Pancreas (tissue), 10 donors: ENCODE measurements at places on chromosomes 1 and 21.

DNA sequence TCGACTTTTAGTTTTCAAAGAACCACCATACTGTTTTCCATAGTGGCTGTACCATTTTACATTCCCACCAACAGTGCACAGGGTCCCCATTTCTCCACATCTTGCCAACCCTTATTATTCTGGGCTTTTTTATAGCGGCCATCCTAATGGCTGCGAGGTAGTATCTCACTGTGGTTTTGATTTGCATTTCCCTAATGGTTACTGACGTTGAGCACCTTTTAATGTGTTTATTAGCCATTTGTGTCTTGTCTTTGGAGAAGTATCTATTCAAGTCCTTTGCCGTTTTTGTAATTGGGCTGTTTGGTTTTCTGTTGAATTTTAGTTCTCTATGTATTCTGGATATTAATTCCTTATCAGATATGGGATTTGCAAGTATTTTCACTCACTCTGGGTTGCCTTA, 22.3 kb upstream of the KCNAB2 start:
- DNase-seq: no peak

- no peak for DNase-seq
Measured at GRCh38 chr1:99850459-99851291, 514 bp downstream of the AGL start.

GRCh38 chr1:182366596-182366995, 25.0 kb downstream of the GLUL start:
- DNase-seq: no peak

DNA sequence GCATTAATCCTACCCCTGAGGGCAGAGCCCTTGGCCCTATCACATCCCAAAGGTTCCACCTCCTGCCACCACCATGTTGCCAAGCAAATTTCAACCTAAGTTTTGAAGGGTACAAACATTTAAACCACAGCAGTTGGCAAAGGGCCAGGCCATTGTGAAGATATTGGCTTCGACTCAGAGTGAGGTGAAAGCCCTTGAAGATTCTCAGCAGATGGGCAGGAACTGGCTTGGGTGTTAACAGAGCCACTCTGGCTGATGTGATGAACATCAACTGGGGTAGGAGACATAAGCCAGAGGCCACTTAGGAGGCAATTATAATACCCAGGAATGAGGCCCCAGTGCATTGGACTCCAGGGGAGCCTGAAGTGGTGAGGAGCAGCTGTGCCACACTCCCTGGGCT, 207.7 kb upstream of the KAZN start:
- DNase-seq: no peak

- no peak for DNase-seq
Measured at GRCh38 chr1:31562707-31563360, 13.5 kb upstream of the TINAGL1 start.

DNA sequence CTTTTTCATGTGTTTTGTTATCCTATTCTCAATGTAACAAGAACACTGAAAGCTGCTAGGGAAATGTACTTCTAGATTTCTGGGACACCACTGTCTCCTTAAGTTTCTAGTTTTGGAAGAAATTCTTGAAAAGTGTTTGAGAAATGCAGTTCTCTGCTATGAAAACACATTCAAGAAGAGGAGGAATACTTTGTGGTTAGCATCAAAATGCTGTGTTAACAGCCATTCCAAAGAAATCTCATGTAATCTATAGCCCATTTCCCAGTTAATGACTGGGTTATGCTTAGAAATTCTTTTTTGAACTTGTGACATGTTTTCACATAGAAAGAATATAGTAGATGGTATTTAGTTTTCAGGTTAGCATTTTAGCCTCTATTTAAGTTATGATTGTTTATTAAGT, 6.0 kb downstream of the RAVER2 start:
- DNase-seq: no peak

DNA sequence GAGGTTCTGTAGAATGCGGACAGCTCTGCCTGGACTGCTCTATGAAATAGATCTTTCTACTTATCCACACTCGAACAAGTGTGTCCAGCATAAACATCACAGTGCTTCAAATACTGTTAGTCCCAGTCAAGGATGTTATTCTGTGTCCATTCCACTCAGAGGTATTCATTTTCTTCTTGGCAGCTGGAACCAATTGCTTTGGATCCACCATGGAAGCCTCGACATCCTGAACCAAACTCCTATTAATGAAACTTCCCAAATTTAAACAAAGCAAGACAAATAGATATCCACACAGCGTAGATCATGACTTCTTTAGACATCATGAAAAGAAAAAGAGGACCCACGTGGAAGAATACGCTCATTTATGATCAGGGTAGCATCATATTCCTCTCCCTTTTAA, 95.8 kb downstream of the DISC1 start:
- no peak for DNase-seq

GRCh38 chr1:220425852-220426251, 102.1 kb upstream of the MARK1 start:
- DNase-seq: no peak

- no peak for DNase-seq
Measured at GRCh38 chr1:86470859-86471258, 2.1 kb downstream of the CLCA1 start.

DNA sequence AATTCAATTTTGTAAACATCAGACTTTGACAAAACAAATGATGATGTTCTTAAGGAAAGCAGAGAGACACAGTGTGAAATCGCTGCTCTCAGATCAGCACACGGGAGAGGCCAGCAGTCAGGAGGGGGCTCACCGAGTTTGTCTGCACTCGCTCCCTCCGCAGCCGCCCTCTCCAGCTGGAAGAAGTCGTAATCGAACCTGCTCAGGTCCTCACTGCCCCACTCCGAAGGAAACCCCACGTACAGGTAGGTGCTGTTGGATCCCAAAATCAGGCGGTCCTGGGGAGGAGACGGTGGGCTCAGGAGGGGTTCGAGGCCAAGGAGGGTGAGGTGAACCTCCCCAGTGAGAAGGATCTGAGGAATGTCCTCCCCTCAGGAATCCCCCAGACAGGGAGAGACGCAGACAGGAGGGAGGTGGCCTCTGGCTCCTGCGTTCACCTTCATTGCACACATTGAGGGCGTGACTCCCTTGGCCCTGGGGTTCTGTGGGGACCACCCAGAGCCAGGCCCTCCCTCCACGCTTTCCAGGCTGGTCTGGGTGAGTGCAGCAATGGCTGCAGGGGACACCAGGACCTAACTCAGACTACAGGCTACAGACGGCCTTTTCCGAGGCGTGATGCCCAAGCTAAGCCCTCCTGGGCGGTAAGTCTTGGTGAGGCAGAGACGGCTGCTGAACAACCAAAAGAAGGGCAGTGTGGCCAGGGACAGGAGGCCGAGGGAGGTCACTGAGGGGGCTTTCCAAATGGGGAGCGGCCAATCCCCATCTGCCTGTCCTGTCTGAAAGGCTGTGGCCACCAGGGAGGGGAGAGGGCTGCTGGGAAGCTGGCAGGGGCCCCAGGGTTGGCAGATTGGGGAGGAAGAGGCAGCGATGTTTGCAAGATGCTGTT, 65.5 kb downstream of the SCCPDH start:
- DNase-seq: no peak
